ENCODE measurements at places on chromosomes 7 and 10.

- no peak for DNase-seq
Observed at GRCh38 chr7:117048882-117049281, 95.6 kb downstream of the ST7 start.

GRCh38 chr10:6889718-6890117 is 309.6 kb upstream of the PRKCQ start:
- no peak for DNase-seq

DNA sequence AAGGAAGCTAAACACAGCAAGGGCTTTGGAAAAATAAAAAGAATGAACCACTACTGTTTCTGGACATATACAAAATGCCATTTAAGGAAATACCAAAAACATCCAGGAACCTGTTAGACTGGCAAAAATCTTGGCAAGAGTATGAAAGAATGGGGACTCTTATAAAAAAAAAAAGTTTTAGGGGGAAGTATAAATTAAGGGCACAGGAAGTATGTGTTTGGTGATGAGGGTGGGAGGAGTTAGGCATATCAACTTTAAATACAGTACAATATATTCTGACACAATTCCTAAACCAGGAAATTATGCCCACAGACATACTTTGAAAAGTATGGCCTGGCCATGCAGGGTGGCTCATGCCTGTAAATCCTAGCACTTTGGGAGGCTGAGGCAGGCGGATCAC is 74.2 kb downstream of the WAPL start:
- DNase-seq = no peak

GRCh38 chr7:70975754-70976153 is 156.2 kb upstream of the GALNT17 start:
- DNase-seq = no peak

GRCh38 chr7:116340943-116341907 is 130.9 kb downstream of the TES start:
- DNase-seq = no peak

DNA sequence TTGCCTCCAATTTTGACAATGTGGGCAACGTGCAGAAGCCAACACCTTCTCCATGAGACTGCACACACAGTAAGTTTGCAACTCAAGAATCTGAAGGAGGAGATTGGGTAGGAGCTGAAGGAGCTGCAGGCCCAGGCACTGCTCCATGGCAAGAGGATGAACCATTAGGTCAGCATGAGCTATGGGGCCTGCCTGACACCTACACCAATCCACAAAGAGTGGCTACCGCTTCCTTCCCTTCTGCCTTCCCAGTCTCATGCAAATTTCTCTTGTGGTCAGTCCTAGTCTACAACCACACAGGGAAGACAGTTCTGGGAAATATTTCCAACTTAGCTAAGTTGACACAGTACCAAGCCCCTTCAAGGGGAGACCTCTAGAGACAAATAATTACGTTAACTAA is 142.0 kb upstream of the ADO start:
- no peak for DNase-seq

DNA sequence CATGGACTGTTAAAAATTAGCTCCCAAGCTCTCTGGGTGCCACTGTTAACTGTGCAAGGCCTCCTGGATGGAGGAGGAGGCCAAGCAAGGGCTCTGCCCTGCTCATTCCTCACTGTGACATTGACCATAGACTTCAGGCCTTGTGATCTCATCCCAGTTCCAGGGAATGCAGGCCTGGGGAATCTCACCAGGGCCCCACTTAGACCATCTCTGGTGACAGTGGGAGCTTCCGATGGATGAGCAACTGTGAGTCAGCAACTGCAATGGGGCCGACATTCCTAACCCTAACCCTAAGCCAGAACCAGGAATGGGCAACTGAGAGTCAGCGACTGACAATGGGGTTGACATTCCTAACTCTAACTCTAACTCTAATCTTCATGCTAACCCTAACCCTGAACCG is 50.4 kb upstream of the MSMB start:
- no peak for DNase-seq

- no peak for DNase-seq
Observed at GRCh38 chr10:60006062-60006461, 99.7 kb upstream of the CCDC6 start.

- DNase-seq = no peak
Observed at GRCh38 chr7:42662862-42663261, 249.0 kb downstream of the C7orf25 start.

- DNase-seq = no peak
Observed at GRCh38 chr10:62844280-62845011, 28.3 kb upstream of the EGR2 start.

- no peak for DNase-seq
Observed at GRCh38 chr7:5694221-5694754, 87.2 kb downstream of the RNF216 start.

DNA sequence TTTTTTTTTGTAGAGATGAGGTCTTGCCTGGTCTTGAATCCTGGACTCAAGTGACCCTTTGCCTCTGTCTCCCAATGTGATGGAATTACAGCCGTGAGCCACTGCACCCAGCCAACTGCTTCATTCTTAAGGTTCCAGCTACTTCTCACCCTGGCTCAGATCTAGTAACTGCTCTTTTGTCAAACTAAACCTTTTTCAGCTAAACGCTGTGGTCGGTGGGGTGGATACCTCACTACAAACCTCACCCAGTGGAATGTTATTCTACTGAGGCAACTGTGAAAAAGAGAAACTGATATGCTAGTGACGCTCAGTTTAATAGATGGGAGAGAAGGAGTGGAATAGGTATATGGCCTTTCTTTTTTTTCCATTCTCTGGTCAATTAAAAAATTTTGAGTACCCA is 1.7 kb upstream of the MRLN start:
- DNase-seq = no peak

GRCh38 chr7:137886746-137887145 is 40.0 kb upstream of the DGKI start:
- no peak for DNase-seq

DNA sequence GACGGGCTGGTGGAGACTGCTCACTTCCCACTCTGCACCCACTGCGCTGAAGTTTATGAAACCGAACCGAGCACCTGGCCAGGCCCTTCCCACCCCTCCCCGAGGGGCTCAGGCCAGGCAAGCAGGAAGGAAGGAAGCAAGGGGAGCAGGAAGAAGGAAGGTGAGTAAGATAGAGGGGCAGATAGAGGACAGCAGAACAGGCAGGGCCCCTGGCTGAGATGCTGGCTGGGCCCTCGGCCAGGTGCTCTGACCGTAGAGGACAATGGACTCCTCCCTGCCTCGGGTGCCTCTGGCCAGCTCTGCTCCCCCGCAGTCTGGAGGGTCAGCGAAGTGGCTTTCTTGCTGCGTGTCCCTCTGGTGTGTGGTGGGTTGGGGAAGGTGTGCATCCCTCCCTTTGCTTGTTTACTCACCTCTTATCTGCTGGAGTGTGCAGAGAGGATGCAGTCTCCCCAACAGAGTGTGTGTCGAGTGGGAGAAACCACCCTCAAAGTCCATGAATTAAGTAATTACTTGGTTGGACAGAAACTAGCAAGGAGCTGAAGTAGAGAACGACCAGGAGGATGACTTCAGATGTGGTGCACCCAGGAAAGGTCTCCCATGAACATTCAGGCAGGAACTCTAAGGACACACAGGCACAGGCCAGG is 82.8 kb upstream of the PPP2R2D start:
- no peak for DNase-seq

- no peak for DNase-seq
Observed at GRCh38 chr7:99693427-99694200, 13.8 kb upstream of the CYP3A5 start.

- no peak for DNase-seq
Observed at GRCh38 chr10:99296605-99297004, 32.6 kb upstream of the CNNM1 start.

- DNase-seq = no peak
Observed at GRCh38 chr10:72015841-72016240, 51.6 kb downstream of the CHST3 start.

GRCh38 chr10:83820033-83820432 is 319.3 kb upstream of the GHITM start:
- DNase-seq = no peak

DNA sequence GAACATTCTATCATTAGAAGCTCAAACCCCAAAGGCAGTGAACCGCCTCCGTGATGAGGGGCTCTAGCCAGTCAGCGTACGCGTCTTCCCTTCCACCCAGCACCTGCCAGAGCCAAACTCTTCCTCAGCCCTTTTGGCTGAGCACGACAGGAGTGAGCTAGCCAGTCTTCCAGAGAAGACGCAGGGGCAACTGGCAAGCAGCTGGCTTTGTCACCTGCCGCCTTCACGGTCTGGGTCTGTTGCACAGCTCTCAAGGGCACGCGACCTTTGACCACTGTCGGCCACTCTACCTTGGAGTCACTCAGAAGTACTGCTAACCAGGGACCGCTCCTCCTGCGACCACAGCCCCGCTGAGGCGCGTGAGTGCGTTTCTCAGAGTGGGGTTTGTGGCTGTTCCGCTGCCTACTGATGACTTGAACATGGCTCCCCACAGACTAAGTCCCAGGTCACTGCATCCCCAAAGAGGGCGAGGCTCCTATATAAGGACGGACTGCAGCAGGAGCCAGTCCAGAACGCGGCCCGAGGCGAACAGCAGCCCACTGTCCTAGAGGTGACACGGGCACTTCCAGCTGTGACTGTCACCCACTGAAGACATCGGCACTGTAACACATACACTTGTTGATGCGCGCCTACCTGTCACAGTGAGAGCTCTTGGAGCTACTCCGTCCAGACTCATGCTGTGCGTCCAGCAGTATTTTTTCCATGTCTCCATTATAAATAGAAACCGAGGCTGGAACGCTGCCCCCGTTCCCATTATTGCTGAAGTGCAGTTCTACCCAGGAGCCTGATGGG is 8.4 kb downstream of the BNIP3 start:
- no peak for DNase-seq

DNA sequence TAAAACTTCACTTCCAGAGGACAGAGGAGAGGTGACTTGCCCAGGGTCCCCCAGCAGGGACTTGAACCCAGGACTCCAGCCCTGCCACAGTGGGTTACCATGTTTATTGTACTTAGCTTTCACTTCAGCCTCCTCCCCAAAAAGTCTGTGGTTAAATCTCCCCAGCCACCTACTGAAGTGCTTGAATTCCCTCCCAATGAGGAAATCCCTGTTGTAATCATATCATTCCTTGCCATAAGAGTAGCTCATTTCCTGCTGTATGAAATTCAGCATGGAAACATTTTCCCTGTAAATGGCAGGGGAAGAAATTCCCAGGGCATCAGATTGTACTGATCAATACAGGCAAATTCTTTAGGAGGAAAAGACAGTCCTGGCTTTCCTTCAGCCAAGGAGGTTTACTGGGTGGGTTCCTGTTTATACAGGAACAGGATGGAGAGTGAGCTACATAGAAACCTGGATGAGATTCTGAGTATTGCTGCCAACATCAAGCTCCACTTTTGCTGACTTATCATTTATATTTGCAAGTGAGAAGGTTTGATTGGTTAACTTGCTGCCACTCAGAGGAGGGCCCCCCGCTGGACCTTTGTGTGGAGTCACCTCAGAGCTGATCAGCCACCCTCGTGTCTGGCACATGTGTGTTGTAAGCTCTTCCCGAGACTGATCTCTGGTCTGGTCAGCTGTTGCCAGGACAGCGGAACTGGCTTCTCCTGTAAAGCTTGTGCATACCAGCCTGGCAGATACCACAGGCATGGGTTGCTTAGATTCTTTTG is 16.4 kb upstream of the PDZD8 start:
- DNase-seq = no peak

DNA sequence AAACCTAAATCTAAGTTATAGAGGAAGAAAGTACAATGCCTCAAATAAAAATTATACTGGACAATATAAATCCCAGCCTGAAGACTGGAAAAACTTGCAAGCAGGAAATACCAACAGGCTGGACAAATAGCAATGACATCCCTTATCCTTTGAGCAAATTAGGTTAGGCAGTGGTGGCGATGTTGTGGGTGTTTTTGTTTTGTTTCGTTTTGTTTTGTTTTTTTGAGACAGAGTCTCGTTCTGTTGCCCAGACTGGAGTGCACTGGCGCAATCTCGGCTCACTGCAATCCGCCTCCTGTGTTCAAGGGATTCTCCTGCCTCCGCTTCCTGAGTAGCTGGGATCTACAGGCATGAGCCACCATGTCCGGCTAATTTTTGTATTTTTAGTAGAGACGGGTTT is 57.3 kb upstream of the TES start:
- no peak for DNase-seq

- DNase-seq = no peak
Observed at GRCh38 chr7:29343399-29343798, 148.8 kb downstream of the CHN2 start.

DNA sequence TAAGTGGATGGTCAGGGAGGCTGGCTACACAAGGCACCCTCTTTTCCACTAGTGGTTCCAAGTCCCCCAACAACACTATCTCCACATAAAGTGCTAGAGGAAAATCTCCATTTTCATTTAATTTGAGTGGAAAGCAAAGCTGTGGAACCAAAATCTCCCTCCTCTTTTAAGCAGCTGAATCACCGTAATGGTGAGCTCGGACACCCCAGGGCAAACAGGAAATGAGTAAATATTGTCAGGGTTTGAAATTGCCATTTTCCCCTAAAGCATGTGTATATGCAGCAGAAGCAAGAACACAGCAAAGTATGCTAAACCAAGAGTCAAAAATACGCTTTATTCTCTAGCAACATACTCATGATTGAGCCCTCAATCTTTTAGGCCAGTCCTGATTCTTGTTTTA is 143.7 kb downstream of the GPAM start:
- no peak for DNase-seq

DNA sequence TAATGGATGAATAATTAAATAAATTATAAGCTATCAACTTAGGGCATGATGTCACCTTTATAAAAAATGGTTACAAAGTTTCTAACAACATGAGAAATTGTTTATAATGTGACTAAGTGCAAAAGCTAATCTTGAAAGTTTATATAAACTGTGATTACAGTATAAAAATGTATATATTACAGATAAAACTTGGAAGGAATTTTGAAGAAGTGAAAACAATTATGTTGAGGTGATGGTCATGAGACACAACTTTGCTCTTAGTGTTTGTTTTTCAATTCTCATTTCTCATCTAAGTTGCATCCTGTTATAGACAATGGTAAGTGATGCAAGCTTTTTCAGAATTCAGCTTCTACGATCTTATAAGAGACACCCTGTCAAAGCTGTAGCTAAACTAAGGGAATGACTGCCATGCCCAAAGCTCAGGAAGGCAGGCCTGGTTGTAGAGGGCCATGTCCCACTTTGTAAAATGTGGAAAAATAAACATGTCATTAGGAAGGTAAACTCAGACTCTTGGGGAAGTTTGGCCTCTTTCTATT is 23.9 kb downstream of the MACC1 start:
- no peak for DNase-seq

DNA sequence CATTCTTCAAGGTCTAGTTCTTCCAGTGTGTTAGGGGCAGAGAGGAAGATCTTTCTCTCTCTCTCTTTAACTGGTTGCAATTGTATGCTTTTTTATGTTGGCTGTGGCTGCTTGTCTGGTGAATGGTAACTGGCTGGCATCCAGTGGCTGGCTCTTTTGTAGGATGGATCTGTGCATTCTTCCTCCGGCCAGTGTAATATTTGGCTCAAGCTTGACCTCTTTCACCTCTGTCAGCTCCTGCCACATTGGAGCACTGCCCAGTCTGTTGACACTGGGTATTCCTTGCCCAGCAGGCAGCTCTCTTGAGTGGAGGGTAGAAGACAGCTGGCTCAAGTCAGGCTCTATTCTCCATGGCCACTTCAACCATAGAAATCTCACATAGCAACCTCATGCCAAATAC is 528.3 kb downstream of the PHTF2 start:
- DNase-seq = no peak

- DNase-seq = no peak
Observed at GRCh38 chr7:148987751-148988512, 40.4 kb downstream of the PDIA4 start.

GRCh38 chr7:6258440-6259182 is 13.8 kb downstream of the CYTH3 start:
- no peak for DNase-seq
